ENCODE measurements at places on chromosomes 3 and 15. TPM values are rescaled to one million over a fixed set of nuclear protein-coding genes. Genes with fewer than 3 reads are reported as not detected.

DNA sequence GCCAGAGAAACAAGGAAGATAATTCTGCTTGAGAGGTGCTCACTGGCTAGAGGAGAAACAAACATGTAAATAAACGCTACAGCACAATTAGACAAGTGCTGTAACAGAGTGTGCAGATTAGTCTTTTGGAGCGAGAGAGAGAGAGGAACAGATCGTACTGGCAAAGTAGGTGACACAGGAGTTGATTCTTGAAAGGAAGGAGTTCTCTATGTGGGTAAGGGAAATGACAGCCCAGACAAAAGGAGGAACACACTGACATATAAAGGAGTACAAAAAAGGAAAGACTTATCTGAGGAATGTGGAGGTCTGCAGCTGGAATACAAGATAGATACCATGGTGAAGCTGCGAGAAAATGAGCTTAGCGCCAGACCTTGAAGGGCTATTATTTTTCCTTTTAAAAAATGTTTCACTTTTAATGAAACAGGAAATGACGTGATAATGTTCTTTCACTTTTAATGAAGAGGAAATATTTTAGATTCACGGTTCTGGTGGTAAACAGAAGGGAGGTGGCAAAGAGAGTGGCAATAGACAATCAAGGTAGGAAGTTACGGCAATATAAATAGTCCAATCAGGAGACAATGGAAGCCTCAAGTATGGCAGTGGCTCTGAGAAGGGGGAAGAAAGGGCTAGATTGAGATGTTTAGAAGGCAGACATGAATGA, 202.9 kb downstream of the VPS13C start:
- no peak for DNase-seq

DNA sequence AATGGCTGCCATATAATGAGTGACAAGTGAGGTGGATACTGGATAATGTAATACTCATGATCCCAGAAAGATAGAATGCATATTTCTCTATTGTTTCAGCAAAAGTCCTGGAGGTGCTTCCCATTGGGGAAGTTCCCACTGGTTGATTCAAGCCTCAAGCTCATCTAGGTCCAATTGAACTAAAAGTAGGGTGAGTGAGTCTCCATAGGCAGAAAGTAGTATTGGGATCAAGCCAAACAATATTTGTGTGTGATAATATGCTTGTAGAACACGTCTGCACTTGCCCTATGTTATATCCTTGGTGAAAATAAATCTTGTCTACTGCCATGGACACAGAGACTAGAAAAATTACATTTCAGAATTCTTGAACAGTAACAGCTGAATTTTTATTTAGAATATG, 14.8 kb upstream of the ZBTB20 start:
- DNase-seq = no peak

DNA sequence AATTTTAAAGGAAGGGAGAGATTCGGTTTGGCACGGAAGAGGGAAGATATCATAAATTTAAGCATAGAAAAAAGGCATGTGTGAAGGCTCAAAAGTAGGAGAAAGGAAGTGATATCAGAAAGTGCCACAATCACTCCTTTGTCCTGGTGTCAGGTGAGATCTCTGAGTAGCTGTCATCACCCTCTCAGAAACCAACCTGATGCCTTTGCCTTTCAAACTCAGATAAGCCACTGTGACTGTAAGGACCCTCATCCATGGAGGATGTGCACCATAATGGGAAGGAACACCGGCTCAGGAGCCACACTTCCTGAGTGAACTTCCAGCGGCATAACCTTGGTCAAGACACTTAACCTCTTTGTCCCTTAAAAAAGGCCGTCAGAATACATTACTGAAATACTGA, 318.7 kb upstream of the SEMA6D start:
- no peak for DNase-seq

DNA sequence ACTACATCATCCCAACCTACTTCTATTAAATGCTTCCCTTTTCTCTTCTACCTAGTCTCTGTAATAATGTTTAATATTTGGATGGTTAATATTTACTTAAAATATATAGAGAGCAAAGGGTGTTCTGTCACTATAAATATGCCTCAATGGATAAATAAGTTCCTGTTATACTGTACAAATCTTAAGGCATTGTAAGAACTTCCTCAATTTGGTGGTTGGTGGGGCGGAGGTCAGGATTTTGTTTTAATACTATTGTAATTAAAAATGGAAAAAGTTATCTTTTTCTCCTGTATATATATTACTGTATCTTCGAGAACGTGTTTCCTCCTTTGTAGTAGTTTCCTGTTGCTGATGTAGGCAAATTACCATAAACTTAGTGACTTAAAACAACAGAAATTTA, 41.5 kb downstream of the SPRED1 start:
- no peak for DNase-seq

- no peak for DNase-seq
Observed at GRCh38 chr3:120682095-120682681, at the start of gene HGD. HGD (minus strand) TSS chr3:120682239; CDS start chr3:120682111, 128 bp downstream.

DNA sequence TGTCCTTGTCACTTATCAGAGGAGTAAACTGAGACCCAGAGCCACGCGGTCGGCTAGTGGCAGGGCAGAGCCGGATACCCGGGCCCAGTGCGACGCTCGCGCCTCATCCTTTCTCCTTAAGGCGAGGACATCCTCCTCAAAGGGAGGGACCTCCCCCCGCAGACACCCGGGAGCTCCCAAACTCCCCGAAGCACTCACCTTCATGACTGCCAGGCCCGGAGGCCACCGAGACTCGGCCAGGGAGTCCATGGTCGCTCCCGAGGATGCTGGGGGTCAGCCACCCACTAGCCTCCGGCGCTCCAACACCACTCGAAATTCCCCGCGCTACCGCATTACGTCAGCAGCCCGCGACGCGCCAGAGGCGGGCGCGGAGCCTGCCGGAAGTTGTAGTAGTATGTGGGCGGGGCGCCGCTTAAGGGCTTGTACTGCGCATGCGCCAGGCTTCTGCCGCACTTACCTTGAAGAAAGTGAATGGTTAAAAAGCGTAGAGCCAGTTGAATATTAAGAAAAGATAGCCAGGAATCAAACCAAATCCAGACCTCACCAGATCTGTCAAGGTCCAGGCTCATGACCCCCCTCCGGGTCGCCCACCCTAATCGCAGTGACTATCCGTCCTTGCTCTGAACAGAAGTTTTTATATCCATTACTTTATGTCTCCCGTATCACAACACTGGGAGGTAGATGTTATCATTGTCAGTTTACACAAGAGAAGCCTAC, at the start of gene RAD18:
TSS of gene RAD18 (minus strand) at position 336 of the 717 bp plus-strand sequence. CDS start at position 249, 87 bp downstream.
- peak; percentile 94 for DNase-seq

- no peak for DNase-seq
Observed at GRCh38 chr15:58062983-58063382, 2.5 kb downstream of the ALDH1A2 start.

- no peak for DNase-seq
Observed at GRCh38 chr3:61668317-61668864, 107.0 kb downstream of the PTPRG start.

- DNase-seq = no peak
Observed at GRCh38 chr15:69920221-69920620, 177.5 kb downstream of the TLE3 start.

KLHDC8B gene
- polyA plus RNA-seq = 135 TPM

GRIP2 gene
- 33.4 TPM for polyA plus RNA-seq

ATP13A5 gene
- polyA plus RNA-seq = 0.63 TPM

FBXO45 gene
- 15.9 TPM for polyA plus RNA-seq
